ENCODE measurements at places on chromosomes 4 and X. TPM values are rescaled to one million over a fixed set of nuclear protein-coding genes. Genes with fewer than 3 reads are reported as not detected.

- no peak for DNase-seq
Observed at GRCh38 chr4:156946516-156947424, 24.8 kb downstream of the PDGFC start.

GRCh38 chr4:152528060-152528459 is 7.8 kb downstream of the FBXW7 start:
- no peak for DNase-seq

GRCh38 chr4:184955636-184956035 is 62.7 kb upstream of the HELT start:
- DNase-seq, result no peak

DNA sequence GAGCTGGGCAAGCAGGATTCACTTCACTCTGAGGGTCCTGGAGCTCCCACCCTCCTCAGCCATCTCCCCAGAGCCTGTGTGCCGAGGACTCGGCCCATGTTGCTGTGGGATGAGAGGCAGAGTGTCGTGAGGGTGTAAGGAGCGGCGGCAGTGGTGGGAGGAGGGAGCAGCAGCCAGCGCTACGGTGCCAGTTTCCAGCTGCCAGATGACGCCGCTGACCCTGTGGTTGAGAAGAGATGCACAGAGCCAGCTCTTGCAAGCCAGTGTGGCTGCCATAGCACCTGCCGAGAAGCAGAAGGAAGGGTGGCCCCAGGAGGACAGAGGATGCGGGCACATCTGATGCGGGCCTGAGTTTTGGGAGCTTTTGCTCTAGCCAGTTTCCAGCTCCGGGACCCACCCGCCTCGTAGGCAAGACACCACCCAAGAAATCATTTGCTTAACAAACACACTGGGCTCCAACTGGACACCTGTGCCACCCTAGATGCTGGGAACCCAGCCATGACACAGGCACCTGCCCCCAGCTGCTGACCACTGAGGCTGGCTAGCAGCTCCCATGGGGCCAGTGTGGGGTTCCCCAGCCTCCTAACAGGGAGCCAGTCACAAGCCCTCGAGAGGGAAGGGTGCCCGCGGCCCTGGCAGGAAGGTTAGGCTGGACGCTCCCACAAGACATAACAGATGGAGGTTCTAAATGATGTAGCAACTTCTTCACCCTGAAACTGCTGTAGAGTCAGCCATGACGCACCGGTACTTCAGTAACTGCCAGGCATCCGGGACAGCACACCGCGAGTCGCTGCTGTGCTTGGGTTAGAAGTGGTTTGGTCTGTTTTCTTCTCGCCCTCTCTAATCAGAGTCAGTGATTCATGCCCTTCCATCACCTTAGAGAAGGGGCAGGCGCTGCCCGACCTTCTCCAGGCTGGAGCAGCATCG is 8.9 kb downstream of the MSANTD1 start:
- no peak for DNase-seq

Gene CLNK
- total RNA-seq, result not detected

Gene DEFB131A
- total RNA-seq, result not detected
